ENCODE measurements at places on chromosomes 1 and 21.

DNA sequence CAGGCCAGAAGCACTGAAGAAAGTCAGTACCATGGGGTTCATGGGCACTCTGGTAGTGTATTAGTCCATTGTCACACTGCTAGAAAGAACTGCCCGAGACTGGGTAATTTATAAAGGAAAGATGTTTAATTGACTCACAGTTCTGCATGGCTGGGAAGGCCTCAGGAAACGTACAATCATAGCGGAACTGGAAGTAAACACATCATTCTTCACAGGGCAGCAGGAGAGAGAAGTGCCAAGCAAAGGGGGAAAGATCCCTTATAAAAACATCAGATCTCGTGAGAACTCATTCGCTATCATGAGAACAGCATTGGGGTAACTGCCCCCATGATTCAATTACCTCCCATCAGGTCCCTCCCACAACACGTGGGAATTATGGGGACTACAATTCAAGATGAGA, 20.2 kb upstream of the ROR1 start:
- DNase-seq, result no peak

DNA sequence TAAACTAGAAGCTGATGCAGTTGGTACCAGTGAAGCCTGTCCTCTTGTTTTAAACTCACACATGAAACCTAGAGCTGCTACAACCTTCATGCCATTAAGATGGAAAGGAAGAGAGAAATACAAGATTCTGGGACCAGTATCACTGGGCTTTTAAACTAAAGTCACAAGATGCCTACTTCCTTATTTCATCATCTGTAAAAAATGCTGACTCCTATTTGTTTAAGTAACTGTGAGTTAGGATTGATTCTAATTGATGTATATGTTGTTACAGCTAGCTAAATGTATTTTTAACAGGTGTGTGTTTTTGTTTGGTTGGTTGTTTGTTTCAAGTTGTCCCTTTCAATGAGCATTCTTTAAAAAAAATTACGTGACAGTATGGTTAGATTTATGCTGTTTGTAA, 833.3 kb upstream of the PRMT6 start:
- no peak for DNase-seq

GRCh38 chr1:149843431-149844041, 55.8 kb upstream of the BOLA1 start:
- no peak for DNase-seq

DNA sequence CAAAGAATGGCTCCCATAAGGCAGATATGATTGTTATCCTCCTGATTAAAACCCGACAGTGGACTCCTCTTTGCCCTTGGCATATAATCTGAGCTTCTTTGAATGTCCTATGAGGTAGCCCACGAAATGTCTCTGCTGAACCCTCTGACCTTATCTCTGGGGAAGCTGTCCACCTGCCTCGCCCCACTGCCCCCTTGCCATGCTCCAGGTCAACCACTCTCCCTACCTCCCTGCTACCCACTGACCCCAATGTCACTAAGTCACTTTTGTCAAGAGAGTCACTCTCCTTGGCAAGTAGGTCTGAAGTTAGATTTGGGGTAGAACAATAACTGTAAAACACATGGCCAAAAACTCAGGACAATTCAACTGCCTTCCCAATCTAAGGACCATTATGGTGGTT, 54.5 kb downstream of the UTP25 start:
- no peak for DNase-seq

- no peak for DNase-seq
Observed at GRCh38 chr1:78355656-78356055, 135.1 kb upstream of the PTGFR start.

GRCh38 chr1:9730096-9730901, 78.8 kb downstream of the PIK3CD start:
- DNase-seq, result no peak

DNA sequence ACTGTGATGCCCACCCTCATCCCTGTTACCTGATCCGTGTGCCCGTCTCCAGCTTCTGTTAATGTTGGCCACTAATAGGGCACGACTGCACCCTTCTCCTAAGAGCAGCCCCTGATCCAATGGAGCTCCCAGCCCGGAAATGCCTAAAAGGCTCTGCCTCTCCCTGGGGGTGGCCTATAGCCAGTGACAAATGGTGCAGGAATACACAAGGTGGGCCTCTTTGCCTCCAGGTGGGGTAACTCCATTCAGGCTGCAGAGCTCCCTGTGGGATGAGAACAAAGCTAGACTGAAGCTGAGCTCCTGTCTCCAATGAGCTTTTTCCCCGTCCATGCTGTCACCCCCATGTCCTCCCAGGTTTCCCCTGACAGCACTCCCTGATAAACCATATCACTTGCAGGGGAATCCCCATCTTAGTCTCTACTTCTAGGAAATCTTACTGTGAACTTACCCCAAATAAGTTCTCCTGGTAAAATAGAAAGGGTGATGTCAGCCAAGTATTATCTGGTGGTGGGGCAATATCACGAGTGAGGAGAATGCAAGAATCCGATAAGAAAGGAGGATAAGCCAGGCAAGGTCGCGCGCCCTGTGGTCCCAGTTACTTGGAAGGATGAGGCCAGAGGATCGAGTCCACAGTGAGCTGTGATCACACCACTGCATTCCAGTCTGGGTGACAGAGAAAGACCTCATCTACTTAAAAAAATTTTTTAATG, 18.6 kb downstream of the S100A7A start:
- DNase-seq, result no peak

GRCh38 chr1:38727684-38728584, 131.6 kb downstream of the RRAGC start:
- no peak for DNase-seq

GRCh38 chr1:11874258-11874562, 15.5 kb upstream of the NPPB start:
- DNase-seq, result no peak

- peak; percentile 83 for DNase-seq
Observed at GRCh38 chr1:209651138-209651587, 1.1 kb downstream of the LAMB3 start.

GRCh38 chr1:210900820-210901219, 233.1 kb downstream of the KCNH1 start:
- DNase-seq, result no peak

DNA sequence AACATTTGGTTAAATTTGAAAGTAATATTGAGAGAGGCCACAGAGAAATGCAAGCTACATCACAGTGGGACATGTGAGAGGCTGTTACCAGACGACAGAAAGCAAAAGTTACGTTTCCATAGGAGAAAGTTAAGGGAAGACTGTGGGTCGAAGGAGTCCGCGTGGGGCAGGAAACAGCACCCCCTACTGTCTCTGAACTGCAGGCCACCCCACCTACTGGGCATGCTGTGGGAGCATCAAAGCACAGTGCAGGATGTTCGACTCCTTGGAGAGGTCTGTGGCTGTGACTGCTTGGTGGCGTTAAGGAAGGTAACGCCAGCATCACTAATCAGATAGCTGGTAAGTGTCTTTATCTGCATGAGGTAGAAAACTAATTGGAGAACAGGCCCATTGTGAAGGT, 123.9 kb downstream of the PTBP2 start:
- peak; percentile 37 for DNase-seq

DNA sequence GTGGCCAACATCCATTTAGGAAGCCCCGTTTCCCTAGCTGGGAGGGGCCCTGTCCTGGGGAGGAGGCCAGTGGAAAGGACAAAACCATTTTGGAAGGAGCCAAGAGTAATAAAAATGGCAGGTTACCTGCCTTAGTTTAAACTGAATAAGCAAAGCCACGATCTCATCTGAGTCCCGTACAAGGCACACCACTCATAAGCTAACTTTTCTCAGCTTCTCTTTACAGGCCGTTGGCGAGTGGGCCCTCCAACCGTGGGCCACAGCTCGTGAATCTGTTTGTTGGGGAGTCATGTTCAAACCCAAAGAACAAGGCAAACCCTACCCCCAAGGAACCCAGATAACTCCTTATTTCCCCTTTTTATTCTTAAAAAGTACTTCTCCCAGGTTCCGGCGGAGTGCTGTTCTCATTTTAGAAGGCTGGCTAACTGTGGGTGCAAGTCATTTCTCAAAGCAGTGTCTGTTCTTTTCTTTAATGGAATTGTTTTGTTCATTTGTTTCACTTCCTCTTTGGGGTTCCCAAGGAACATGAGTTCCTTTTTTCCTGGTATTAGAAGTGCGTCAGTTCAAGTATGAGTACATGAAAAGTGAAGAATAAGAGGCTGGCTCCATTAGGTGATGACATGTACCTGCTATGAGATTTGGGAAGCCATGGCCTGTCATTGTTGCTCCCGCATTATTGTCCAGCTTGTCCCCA, 89.0 kb downstream of the PSMG1 start:
- DNase-seq, result no peak
